ENCODE measurements at places on chromosomes 1 and 21.
A peak's percentile ranks its signal among the peaks of the same experiment; 100 is the strongest.

GRCh38 chr1:186829686-186830587 is 1.2 kb downstream of the PLA2G4A start:
- peaks cover 14% of the 10 kb centered on the region for H3K4me1 ChIP-seq
- no peak for DNase-seq
- H3K27ac ChIP-seq: peak overlapping the region; percentile 60
- H3K4me3 ChIP-seq: peak overlapping the region; percentile 81

GRCh38 chr1:246794048-246794827 is 70.0 kb downstream of the SCCPDH start:
- H3K4me1 ChIP-seq: no peaks in the 10 kb centered on the region
- no peak overlapping the region for H3K27ac ChIP-seq
- H3K4me3 ChIP-seq: no peak overlapping the region

DNA sequence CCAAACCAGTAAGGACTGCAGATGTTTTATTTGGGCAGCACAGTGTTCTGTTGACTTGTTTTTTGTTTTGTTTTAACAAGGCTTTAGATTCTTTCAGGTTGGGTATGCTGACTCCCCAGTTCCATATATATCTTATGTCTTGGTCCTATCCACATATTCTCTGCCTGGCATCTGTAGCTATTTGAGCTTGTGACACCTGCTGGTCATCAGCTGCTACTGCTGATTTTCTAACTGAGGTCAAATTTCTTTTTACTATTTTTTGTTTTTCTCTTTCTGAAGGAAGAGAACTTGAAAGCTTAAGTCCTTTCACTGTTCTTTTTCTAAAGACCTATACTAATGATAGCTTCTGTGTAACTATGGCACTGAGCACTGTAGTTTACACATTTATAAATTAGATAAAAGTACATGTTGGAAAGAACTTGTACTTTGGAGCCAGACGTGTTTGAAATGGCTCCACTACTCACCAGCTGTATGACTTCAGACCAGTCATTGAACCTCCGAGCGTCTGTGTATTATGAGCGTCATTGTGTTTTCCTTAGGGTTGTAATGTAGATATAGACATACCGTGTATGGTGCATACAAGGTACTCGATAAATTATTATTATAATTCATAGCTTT is 109.4 kb downstream of the NRDC start:
- H3K36me3 ChIP-seq: peaks cover 6% of the 10 kb centered on the region
- no peaks in the 10 kb centered on the region for H3K27me3 ChIP-seq
- peaks cover 15% of the 10 kb centered on the region for H3K4me1 ChIP-seq
- H3K27ac ChIP-seq: peak overlapping the region; percentile 52
- no peak overlapping the region for H3K4me3 ChIP-seq
- DNase-seq: no peak

DNA sequence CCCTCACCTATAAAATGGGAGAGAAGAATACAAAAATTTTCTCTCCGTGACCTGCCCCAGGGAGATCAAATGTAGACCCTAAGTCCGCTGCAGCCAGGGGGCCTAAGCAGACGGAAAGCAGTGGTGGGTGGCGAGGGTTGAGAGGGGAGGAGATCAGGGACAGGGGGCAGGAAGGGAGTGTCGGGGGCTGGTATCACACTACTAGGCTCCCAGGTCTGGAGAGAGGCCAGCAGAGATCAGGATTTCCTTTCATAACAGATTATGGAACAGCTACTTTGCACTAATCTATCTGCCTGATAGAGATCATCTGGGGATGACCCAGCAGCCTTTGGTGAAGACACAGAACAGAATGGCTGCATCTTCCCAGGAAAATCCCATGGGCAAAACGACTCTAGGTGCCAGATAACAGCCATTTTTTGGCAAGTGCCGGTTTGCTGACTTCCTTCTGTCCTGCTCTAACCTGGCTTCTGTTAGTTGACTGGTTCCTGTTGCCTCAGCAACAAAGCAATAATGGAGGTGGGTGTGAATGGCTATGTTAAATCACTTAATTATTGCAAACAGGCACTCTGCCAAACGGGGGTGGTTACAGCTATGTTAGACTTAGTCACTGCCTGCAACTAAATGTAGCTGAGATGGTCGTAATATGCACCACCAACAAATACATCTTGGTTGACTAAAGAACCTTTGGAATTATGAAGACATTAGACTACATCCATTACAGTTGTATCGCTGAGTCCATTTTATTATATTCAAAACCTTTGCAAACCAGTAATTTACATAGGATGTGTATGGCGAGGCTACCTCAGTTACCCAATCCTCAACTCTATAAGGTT is 30.0 kb upstream of the EPS8L3 start:
- H3K36me3 ChIP-seq: no peaks in the 10 kb centered on the region
- peak overlapping the region; percentile 25 for H3K27ac ChIP-seq
- H3K4me1 ChIP-seq: peaks cover 82% of the 10 kb centered on the region

DNA sequence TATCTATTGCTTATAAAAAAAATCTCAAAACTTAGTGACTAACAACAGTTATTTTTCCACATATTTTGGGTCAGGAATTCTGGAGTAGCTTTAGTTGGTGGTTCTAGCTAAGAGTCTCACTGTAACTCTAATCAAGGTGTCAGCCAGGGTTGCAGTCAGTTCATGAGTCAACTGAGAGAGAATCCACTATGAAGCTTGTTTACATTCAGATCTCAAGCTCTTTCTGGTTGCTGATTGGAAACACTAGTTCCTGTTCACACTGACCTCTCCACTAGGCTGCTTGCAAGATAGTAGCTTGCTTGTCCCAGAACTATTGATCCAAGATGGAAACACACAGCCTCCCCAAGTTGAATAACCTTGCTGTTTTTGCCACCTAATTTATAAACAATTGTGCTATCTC is 1192.1 kb upstream of the B3GALT2 start:
- no peaks in the 10 kb centered on the region for H3K36me3 ChIP-seq
- H3K27ac ChIP-seq: no peak overlapping the region
- H3K4me1 ChIP-seq: no peaks in the 10 kb centered on the region
- DNase-seq: no peak

DNA sequence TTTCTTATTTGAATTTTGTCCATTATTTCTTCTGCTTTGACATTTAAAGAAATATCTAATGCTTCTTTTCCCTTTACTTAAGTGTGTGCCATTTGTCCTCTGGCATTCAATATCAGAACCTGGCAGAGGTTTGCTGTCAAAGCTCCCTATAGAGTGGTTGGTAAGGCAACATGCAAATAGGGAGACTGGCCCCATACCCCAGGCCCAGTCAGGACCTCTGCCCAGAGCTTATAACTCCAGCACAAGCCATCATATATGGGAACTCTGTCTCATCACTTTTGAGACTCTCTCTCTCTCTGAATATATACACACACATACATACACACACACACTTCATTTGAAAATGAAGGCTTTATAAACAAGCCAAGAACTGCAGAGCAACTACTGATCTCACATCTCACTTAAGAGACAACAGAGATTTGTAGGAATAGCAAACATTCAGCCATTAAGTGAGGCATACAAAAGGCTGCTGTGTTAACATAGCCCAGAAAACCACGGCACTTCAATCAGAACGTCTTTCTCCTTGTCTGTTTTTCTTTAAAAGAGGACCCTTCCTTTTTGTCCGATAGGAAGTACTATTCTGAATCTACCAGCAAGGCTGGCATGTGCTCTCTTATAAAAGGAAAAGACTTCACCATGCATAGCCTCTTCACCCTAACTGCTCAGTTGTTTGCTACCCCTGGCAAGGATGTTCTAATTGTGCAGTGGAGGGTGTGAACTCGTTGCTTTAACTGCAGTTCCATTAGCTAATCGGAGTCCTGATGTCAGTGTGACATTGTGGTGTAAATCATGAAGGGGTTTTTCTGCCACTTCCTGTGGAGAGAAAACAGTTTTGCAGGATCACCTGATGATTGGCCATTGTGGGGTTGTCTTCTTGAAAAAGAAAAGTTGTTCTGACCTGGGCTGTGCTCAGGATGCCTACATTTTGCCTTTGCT is 101.7 kb downstream of the NR5A2 start:
- peaks cover 20% of the 10 kb centered on the region for H3K4me1 ChIP-seq
- peak overlapping the region; percentile 43 for H3K4me3 ChIP-seq
- no peaks in the 10 kb centered on the region for H3K36me3 ChIP-seq
- no peak for DNase-seq
- H3K27ac ChIP-seq: peak overlapping the region; percentile 31

- peaks cover 13% of the 10 kb centered on the region for H3K4me1 ChIP-seq
- no peak overlapping the region for H3K4me3 ChIP-seq
- H3K36me3 ChIP-seq: no peaks in the 10 kb centered on the region
These were observed 68.3 kb downstream of the DHRS3 start for GRCh38 chr1:12549460-12550349.

GRCh38 chr21:44801468-44802395 is at the start of gene UBE2G2:
Gene UBE2G2 (minus strand): TSS chr21:44801820. CDS start chr21:44801748, 72 bp downstream.
- peak within 1 kb of the TSS; percentile 97 for H3K27ac ChIP-seq
- H3K36me3 ChIP-seq: peaks cover 27% of the 10 kb centered on the region
- H3K27me3 ChIP-seq: no peaks in the 10 kb centered on the region

GRCh38 chr1:175192111-175192629 is 406 bp downstream of the KIAA0040 start:
- no peaks in the 10 kb centered on the region for H3K27me3 ChIP-seq
- peak; percentile 46 for DNase-seq

- H3K36me3 ChIP-seq: no peaks in the 10 kb centered on the region
- no peak overlapping the region for H3K27ac ChIP-seq
- H3K27me3 ChIP-seq: no peaks in the 10 kb centered on the region
- H3K4me3 ChIP-seq: no peak overlapping the region
These were observed 361.5 kb upstream of the ZP4 start for GRCh38 chr1:238252033-238252802.

GRCh38 chr1:183879966-183880365 is 75.0 kb downstream of the RGL1 start:
- H3K36me3 ChIP-seq: no peaks in the 10 kb centered on the region
- no peaks in the 10 kb centered on the region for H3K27me3 ChIP-seq
- no peak for DNase-seq
- H3K4me1 ChIP-seq: peaks cover 5% of the 10 kb centered on the region

All from activated T-cell treated with anti-CD3 and anti-CD28 coated beads, Interleukin-2, amount 50 U/mL, for 72 hours (primary cell).